ENCODE measurements at places on chromosomes 6 and 20. TPM values are rescaled to one million over a fixed set of nuclear protein-coding genes. Genes with fewer than 3 reads are reported as not detected.
A peak's percentile ranks its signal among the peaks of the same experiment; 100 is the strongest.

The GLYATL3 gene
- total RNA-seq = not detected

The FAM209B gene
- not detected for total RNA-seq

The TDRD6 gene
- 0.47 TPM for total RNA-seq

The BTNL2 gene
- not detected for total RNA-seq

The MAP7 gene
- 40.0 TPM for total RNA-seq

The LAMA4 gene
- total RNA-seq = 20.7 TPM

The ESR1 gene
- total RNA-seq = 5.2 TPM

The FAM217A gene
- not detected for total RNA-seq

The RAB44 gene
- 1.5 TPM for total RNA-seq

DNA sequence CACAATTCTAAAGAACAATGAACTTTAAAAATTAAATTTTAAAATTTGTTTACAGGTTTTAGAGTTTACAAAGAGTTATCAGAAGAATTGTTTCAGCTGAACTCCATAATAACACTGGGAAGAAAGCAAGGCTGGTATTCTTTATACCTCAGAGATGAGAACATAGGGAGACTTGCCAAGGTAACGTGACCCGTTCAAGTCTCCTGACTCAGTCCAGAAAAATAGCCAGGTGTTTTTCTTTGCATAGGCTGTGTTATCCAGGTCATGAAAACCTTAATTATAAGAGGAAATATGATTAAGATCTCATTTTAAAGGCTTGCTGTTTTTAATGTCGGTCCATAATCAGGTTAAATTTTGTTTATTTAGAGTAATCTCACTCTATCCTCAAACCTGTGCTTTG is 8.5 kb upstream of the C6orf141 start:
- H3K36me3 ChIP-seq = no peaks in the 10 kb centered on the region
- H3K27me3 ChIP-seq = no peaks in the 10 kb centered on the region
- no peak overlapping the region for H3K27ac ChIP-seq
- DNase-seq = no peak
- H3K4me3 ChIP-seq = no peak overlapping the region

DNA sequence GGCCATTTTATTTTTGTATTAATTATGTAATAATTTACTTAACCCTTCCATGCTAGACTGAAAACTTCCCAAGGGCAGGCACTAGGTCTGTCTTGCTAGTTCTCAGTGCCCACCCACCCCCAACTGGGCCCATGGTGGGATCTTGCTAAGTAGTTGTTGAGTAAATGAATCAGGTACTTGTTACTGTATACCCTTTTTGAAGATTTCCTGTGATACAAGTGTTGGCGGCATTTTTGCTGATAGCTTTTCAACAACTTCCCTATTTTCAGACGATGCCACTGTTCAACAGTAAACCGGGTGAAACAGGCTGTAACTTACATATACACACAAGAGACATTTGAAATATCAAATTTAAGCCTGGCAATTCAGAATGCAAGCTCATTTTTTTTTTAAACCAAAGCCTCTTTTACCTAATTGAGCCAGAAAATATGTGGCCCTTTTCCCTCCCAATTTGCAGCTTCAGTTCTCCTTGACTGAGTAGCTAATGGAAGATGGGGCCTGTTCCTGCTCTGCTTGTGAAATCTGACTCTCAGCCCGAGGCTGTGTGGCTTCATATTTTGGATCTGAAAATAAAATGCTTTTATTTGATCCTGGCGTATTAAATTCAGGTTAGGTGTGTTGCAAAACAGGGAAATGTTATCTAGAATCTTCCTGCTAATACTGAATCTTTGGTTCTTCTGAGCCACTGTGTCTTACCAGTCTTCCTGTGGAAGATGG is 288.3 kb downstream of the NRN1 start:
- H3K4me1 ChIP-seq = no peaks in the 10 kb centered on the region
- no peak for DNase-seq
- no peaks in the 10 kb centered on the region for H3K36me3 ChIP-seq
- no peak overlapping the region for H3K27ac ChIP-seq
- H3K27me3 ChIP-seq = no peaks in the 10 kb centered on the region
- H3K4me3 ChIP-seq = no peak overlapping the region

GRCh38 chr6:122077603-122078002 is 321.8 kb upstream of the HSF2 start:
- H3K27me3 ChIP-seq = no peaks in the 10 kb centered on the region
- no peak overlapping the region for H3K27ac ChIP-seq
- no peak for DNase-seq
- H3K36me3 ChIP-seq = no peaks in the 10 kb centered on the region
- no peaks in the 10 kb centered on the region for H3K4me1 ChIP-seq

DNA sequence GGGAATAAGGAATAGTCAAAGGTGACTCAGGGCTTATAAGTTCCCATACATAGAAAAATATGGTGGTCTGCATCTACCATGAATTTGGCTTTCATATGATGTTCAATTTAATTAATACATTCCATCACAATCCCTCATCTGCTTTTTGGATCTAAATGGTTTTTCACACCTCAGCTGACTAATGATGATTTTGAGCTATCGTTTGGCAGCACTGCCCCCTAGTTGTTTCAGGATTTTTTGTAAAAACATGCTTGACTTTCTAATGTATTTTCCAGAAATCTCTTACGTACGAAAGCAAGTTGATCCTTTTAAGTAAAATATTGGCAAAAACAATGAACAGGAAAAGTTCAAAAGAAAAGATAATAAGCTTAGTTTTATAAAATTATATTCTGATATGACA is 408.6 kb upstream of the ADGRB3 start:
- no peaks in the 10 kb centered on the region for H3K4me1 ChIP-seq
- H3K36me3 ChIP-seq = no peaks in the 10 kb centered on the region
- no peaks in the 10 kb centered on the region for H3K27me3 ChIP-seq
- H3K4me3 ChIP-seq = no peak overlapping the region
- DNase-seq = peak; percentile 30

DNA sequence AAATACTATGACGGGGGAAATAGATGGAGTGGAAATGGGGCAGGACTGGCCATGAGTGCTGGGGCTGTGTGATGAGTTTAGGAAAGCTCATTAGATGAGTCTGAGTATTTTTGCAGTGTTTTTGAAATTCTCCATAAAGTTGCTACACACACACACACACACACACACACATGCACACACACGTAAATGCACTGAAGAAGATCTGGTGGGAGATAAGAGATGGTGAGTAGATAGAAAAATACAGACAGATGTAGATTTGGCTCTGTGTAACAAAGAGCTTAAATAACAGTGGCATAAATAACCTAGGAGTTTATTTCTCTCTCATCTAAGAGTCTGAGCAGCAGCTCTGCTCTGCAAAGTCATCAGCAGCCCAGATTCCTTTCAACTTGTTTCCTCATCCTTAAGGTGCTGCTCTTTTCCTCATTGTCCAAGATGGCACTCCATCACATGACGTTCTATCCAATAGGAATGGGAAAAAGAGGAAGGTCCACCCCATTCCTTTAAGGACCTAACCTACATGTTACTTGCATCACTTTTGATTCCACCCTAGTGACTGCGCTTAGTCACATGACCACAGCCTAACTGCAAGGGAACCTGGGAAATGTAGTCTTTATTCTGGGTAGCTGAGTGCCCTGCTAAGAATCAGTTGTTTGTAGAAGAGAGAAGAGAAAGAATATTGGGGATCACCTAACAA is 76.4 kb downstream of the EYA2 start:
- no peaks in the 10 kb centered on the region for H3K27me3 ChIP-seq
- no peaks in the 10 kb centered on the region for H3K4me1 ChIP-seq
- H3K4me3 ChIP-seq = no peak overlapping the region
- H3K36me3 ChIP-seq = no peaks in the 10 kb centered on the region

GRCh38 chr6:80742481-80742880 is 636.0 kb downstream of the BCKDHB start:
- H3K4me1 ChIP-seq = no peaks in the 10 kb centered on the region
- H3K4me3 ChIP-seq = no peak overlapping the region

- H3K36me3 ChIP-seq = no peaks in the 10 kb centered on the region
- no peak overlapping the region for H3K27ac ChIP-seq
- no peak for DNase-seq
- no peaks in the 10 kb centered on the region for H3K4me1 ChIP-seq
- no peak overlapping the region for H3K4me3 ChIP-seq
Observed at GRCh38 chr20:18835466-18836256, 22.1 kb downstream of the SCP2D1 start.

- H3K27me3 ChIP-seq = no peaks in the 10 kb centered on the region
- no peaks in the 10 kb centered on the region for H3K36me3 ChIP-seq
- no peak for DNase-seq
- no peak overlapping the region for H3K4me3 ChIP-seq
Observed at GRCh38 chr20:29298759-29299613, 1958.5 kb upstream of the DEFB115 start.

DNA sequence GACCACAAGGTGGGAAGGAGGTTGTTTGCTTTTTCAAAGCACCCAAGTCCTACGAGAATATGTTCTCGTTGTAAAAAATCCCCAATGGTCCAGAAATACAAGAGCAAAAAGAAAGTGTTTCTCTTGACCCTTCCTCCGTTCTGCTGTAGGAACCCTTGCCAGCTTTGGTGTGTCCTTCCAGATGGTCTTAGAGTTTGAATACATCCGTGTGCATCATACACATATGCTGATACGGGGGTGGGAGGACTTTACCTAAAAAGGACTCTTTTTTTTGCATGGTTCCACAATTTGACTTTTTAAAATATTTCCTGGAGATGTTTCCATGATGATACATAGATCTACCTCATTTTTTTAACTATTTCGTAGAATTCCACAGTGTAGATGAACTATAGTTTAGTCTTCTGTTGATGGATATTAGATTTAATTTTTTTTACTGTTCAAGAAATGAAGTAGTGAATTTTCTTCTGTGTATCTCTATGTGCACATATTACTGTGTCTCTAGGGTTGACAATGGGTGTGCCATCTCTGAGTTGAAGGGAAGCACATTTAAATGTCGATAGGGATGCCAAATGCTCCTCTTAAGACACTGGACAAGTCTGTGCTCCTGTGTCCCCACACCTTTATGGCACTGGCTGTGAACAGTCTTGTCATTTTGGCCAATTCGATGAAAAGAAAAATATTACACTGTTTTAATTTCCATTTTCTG is 182.1 kb upstream of the SNX9 start:
- H3K4me1 ChIP-seq = peaks cover 3% of the 10 kb centered on the region
- no peak overlapping the region for H3K4me3 ChIP-seq
- H3K27me3 ChIP-seq = no peaks in the 10 kb centered on the region
- DNase-seq = no peak
- H3K36me3 ChIP-seq = no peaks in the 10 kb centered on the region

DNA sequence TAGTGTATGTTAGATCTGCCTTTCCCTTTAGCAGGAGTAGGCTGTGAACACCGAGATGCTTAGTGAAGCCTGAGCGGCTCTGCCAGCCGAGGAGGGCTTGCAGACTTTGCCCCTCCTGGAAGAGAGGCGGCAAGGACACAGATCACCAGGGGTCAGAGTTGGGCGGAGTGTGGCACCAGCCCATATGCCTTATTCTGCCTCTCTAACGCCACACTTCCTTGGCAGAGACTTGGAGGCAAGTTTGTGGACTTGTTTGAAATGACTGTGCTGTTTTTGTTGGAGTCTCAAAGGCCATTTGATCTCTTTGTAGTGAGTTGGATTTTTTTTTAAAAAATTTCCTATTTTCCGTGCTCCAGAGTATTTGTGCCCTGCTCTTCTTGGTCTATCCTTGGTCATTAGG is 44.5 kb upstream of the CLDN20 start:
- H3K27ac ChIP-seq = no peak overlapping the region
- no peaks in the 10 kb centered on the region for H3K27me3 ChIP-seq
- DNase-seq = no peak
- H3K4me1 ChIP-seq = no peaks in the 10 kb centered on the region
- no peak overlapping the region for H3K4me3 ChIP-seq
- H3K36me3 ChIP-seq = no peaks in the 10 kb centered on the region

GRCh38 chr20:49729780-49730179 is 16.1 kb upstream of the B4GALT5 start:
- no peak overlapping the region for H3K4me3 ChIP-seq
- no peaks in the 10 kb centered on the region for H3K36me3 ChIP-seq
- no peaks in the 10 kb centered on the region for H3K4me1 ChIP-seq
- no peak overlapping the region for H3K27ac ChIP-seq

DNA sequence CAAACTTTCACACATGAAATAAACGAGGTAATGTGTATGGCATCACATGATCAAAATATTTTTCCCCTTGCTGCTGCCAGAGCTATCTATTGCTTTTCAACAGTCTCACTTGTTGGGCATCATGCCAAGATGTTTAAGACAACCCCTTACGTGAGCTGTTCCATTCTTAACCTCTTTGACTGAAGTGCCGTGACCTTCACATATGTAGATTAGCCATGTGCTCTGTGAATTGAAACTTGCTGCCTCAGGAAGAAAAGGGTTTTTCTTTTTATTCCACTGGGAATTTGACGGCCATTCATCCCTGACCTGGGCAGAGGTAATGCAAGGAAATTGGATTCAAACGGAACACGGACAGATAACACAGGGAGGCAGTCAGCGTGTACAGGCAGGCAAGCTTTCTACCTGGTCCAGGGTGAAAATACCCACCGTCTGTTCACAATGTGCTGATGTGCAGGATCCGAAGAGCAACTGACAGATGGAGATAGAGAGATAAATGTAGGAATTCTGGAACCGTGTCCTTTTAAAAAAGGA is 14.2 kb downstream of the ARID1B start:
- H3K36me3 ChIP-seq = no peaks in the 10 kb centered on the region
- no peak overlapping the region for H3K4me3 ChIP-seq
- peaks cover 22% of the 10 kb centered on the region for H3K4me1 ChIP-seq
- H3K27ac ChIP-seq = no peak overlapping the region
- DNase-seq = peak; percentile 31

- no peaks in the 10 kb centered on the region for H3K4me1 ChIP-seq
- no peak overlapping the region for H3K4me3 ChIP-seq
- DNase-seq = no peak
- H3K36me3 ChIP-seq = no peaks in the 10 kb centered on the region
Observed at GRCh38 chr20:24283186-24283585, 186.2 kb upstream of the SYNDIG1 start.

Data from kidney (tissue), 22 donors.